Upper lobe of left lung (tissue), 6 donors: ENCODE measurements at places on chromosomes 11 and 22.

- no peak for DNase-seq
Measured at GRCh38 chr22:47133061-47133969, 370.9 kb downstream of the TBC1D22A start.

DNA sequence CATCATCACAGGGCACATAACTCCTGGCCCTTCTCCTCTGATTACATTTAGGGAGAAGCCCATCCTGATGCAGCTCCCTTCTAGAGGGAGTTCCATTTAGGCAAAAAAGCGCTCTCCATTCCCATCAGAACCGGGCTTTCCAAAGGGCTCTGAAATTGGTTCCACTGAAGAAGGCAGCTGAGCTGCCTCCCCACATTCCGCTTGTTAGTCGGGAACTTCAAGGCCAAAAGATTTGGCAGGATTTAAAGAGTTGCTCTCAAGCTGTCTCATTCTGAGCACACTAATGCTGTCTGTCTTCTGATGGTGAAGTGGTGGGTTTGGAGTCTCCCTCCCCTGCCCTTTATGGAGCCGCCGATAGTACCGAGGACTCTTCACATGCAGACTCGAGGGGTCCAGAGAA is 26.6 kb upstream of the CABP7 start:
- DNase-seq, result no peak

GRCh38 chr11:1916986-1917522 is 2.4 kb upstream of the TNNT3 start:
- no peak for DNase-seq

GRCh38 chr22:31039393-31039792 is 41.7 kb upstream of the SMTN start:
- no peak for DNase-seq

GRCh38 chr11:123072332-123072761 is 10.4 kb upstream of the HSPA8 start:
- DNase-seq, result peak; percentile 30

DNA sequence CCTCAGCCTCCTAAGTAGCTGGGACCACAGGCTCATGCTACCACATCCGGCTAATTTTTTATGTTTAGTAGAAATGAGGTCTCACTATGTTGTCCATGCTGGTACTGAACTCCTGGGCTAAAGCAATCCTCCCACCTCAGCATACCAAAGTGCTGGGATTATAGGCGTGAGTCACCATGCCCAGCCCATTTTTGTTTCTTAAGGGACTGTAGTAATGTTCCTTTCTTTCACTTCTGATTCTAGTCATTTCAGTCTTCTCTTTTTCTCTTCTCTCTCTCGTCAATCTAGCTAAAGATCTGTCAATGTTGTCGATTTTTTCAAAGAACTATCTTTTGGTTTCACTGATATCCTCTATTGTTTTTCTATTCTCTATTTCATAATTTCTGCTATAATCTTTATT is 111.0 kb upstream of the APOA1 start:
- DNase-seq, result no peak

GRCh38 chr11:44564670-44565210 is 723 bp upstream of the CD82 start:
- peak; percentile 90 for DNase-seq

GRCh38 chr22:48555606-48556005 is 1272.1 kb downstream of the BRD1 start:
- DNase-seq, result peak; percentile 59

- DNase-seq, result peak; percentile 79
Measured at GRCh38 chr22:45310331-45310976, 720 bp downstream of the FAM118A start.

- DNase-seq, result no peak
Measured at GRCh38 chr11:78161962-78162371, 22.5 kb upstream of the ALG8 start.

- no peak for DNase-seq
Measured at GRCh38 chr11:119774172-119774763, 45.3 kb upstream of the NECTIN1 start.

GRCh38 chr22:49715450-49715849 is 112.2 kb downstream of the BRD1 start:
- no peak for DNase-seq

GRCh38 chr11:32893343-32894148 is 935 bp downstream of the QSER1 start:
- DNase-seq, result peak; percentile 46

GRCh38 chr11:4048340-4048739 is 46.3 kb upstream of the RRM1 start:
- DNase-seq, result no peak

DNA sequence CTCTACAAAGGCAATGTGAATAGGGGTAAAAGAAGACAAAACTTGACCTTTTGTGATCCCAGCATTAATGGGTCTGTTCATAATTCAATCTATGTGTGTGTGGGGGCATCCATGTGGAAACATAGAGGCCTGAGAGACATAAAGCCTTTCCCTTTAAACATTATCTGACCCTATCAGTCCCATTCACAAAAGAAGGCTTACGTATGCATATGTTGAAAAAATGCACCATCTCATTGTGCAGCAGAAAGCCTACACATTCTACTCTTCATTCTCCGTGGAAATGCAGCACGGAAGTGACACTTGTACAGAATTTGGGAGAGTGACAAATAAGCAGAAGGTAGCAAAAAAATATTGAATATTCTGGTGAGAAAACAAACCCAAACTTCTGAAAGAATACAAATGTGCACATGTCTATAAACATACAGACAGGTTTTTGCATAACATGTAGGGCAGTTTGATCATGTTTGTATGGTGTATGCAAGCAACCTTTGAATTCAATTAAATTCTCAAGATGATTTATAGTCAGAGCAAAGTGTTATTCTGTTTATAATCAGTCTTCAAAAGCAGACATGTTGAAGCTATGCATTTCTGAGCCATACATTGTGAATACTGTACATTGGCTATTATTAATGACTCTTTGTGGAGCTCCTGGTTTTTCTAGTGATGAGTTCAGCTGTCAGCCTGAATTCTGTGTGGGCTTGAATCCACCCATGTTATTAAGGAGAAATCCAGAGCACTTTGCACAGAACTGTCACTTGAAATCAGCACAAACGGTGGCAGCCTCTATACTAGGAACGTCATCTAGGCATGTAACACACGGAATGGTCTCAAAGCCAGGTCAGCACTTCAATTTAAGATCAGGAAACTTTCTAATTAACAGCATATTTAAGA is 236.8 kb downstream of the DCDC1 start:
- DNase-seq, result no peak

DNA sequence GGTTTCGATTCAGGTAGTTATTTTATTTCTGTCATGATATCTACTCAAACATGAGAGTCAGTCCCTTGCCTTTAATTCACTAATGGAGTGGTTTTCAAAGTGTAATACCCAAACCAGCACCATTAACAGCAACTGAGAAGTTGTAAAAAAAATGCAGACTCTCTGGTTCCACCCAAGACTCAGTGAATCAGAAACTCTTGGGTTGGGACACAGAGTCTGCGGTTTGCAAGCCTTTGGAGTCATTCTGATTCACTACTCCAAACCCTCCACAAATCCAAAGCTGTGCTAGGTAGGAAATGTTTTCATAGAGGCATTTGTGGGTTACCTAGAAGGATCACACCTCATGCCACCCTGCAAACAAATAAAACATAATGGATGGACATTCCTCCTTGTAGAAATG is 340.1 kb downstream of the NTM start:
- no peak for DNase-seq

- no peak for DNase-seq
Measured at GRCh38 chr22:21996175-21996720, 13.7 kb upstream of the TOP3B start.

DNA sequence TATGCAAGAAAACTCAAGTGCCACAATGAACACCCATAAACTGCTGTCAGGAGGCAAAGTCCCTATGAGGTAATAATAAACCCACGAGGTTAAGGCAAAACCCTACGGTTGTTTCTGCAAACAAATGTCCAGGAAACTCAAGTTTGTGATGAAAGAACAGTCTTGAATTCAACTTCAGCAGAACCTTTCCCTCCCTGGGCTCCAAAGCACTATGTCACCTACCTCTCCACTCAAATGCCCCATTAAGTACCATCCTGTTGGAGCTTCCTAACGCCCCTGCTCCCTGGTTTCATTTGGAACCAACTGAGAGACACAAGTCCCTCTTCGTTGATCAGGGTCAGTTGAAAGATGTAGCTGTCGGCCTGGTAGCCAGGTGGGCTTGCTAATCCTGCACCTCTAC is 2.6 kb upstream of the C11orf91 start:
- no peak for DNase-seq

DNA sequence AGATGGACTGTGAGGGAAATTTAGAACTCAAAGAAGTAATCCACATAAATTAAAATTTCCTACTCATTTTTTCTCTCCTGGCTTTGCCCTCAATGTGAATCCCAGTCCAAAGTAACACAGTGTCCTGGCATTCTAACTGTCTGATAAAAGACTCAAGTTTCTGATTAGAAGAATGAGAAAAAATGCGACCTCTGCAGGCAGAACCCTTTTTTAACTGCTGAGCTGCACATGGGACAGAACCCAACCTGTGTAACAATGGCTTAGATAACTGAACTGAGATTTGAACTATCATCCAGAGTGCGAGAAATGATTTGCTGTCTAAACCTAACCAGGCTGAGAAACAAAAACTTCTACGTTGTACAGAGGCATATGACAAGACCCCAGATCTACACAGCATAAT is 385.6 kb upstream of the LRRC4C start:
- no peak for DNase-seq

GRCh38 chr11:72160319-72160718 is 24.8 kb downstream of the FOLR3 start:
- no peak for DNase-seq

DNA sequence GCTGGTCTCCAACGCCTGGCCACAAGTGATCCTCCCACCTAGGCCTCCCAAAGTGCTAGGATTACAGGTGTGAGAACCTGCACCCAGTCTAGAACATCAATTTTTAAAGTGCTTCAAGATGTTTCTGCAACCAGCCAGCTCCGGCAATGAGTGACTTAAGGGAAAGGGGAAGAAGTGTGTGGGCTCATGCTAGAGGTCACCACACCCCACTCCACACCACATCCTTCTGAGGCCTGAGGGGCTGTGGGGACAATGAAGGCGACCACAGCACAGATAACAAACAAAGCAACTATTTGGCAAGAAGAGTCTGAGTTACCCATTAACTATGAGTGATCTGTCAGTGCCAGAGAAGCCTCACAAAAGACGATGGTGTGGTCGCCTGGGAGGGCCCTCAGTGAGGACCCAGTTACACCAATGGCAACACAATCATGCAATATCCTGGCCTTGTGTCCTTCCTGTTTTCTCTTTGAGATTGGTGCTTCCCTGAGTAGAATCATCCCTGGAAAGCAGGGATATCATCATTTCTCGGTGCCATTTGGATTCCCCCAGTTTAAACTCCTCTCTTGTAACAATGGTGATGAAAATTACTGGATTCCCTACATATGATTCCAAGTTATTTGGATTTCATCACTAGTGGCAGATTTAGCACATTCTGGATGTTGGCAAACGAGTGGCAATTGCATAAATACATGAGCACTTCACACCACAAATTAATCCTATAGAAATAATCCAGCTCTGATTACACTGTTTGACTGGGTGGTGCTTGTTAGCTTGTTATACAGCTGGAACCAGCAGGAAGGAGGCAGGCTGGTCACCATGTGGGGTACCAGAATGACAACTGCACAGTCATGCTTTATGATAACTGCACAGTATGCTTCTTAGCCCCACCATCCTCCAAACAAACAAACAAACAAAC is 18.4 kb downstream of the ABTB2 start:
- no peak for DNase-seq

GRCh38 chr11:1112351-1113191 is 37.9 kb downstream of the MUC2 start:
- no peak for DNase-seq

DNA sequence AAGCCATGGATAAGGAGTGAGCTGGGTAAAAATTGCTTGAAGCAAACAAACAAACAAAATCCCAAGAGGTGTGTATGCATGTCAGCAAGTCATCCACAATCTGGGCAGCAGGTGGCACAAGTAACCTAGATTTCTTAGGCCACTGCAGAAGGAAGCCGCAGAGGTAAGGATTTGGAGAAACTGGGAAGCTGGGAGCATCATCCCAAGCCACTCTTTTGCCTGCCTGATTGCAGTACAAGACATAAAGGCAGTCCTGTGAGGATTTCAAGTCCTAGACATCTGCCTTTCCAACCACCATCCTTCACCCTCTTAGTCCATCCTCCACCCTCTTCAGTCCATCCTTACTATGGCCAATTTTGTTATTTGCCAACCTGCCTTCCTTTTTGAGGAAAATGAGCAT is 67.2 kb upstream of the BMAL1 start:
- peak; percentile 74 for DNase-seq

DNA sequence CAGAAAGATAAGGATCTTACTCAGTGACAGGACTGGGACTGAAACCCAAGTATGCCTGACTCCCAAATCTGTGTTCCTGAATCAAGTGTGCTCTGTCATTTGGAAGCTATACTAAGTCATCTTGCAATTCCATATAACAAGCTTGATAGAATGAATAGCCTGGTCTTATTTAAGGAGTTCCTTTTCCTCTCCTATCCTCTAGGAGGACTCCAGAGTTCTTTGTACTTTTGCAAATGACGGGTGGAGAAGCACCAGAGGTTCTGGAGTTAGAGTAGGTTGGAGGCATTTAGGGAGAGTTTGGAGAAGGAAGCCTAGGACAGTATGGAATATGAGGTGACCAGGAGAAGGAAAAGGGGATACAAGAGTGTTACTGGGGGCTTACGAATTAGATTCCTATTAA is 92.9 kb upstream of the RCN1 start:
- no peak for DNase-seq

DNA sequence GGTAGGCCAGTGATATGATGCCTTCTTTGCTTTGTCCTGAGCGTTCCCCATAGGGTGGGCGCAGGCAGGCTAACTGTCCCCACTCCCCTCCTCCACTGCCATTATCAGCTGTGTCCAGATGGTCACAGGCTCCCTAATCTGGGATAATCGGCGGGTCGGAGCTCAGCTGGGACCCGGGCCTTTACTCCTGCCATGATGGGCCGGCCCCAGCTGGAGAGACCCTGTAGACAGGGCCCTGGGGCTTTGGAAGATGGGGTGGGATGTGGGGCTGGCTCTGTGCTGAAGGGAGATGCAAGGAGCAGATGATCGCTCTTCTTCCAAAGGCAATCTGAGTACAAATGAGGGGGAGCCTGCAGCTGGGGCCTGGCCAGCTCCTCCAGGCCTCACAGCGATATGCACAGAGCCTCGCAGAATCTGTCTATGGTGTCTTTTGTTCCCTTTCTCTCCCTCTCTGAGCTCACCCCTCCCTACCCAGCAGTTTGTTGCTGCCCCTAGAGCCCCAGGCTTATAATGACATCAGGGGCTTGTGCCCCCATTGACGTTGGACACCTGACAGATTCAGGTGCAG is 11.9 kb downstream of the KLHL35 start:
- no peak for DNase-seq

DNA sequence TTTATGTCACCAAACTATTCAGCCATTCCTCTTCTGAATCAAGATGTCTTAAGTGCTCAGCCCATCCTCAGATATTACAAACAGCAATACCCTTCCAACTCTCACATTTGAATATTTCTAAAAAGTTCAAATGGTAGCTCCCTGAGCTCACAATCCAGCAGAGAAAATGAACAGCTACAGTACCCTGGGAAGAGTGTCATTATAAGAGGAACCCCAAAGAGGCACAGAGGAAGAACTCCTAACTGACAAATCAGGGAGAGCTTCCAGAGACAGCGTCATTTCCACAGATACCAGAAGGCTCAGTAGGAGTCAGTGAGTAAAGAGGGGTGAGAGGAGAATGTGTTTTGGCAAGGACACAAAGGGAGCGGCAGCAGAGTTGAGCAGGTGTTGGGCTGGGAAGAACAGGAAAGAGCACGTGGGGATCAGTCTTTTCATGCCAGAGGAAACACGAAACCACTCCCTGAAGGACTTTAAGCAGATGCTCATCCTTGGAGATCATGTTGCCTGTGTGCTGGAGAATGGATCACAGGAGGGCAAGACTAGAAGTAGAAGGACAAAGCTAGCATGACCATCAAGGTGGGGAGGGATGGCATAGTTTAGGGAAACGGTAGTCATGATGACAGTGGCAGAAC is 4.3 kb downstream of the CLTCL1 start:
- DNase-seq, result no peak
